Activated naive CD4-positive, alpha-beta T cell treated with anti-CD3 and anti-CD28 coated beads for 36 hours (primary cell): ENCODE measurements at places on chromosomes 5 and 9. TPM values are rescaled to one million over a fixed set of nuclear protein-coding genes. Genes with fewer than 3 reads are reported as not detected.

GFPT2 gene
- 0.22 TPM for total RNA-seq

GRCh38 chr5:94705427-94705826 lies 87.0 kb downstream of the SLF1 start:
- DNase-seq = no peak

PRR16 gene
- total RNA-seq = not detected

DNA sequence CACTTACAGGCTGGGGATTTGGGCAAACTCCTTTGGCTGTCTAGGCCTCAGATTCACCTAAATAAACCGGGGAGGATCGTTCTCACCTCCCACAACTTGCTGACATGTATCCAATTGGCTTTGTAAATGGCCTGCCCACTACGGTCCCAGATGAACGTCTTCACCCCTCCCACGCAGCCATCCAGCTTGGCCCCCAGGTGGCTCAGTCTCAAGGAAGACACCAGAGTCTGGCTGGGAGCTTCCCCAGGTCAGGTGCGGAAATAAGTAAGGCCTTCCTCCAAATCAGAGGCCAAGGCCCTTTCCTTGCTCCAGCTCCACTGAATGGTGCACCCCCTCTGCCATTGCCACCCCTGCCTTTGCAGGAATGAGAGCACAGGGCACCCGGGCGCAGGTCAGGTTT lies 11.4 kb downstream of the CIZ1 start:
- DNase-seq = no peak

- peak; percentile 16 for DNase-seq
Observed at GRCh38 chr9:19156026-19156474, 28.8 kb upstream of the PLIN2 start.
